Stimulated activated CD4-positive, alpha-beta T cell treated with anti-CD3 and anti-CD28 coated beads, TNF-alpha, amount 100 ng/mL, for 48 hours (primary cell): ENCODE measurements at places on chromosomes 16 and 17.

DNA sequence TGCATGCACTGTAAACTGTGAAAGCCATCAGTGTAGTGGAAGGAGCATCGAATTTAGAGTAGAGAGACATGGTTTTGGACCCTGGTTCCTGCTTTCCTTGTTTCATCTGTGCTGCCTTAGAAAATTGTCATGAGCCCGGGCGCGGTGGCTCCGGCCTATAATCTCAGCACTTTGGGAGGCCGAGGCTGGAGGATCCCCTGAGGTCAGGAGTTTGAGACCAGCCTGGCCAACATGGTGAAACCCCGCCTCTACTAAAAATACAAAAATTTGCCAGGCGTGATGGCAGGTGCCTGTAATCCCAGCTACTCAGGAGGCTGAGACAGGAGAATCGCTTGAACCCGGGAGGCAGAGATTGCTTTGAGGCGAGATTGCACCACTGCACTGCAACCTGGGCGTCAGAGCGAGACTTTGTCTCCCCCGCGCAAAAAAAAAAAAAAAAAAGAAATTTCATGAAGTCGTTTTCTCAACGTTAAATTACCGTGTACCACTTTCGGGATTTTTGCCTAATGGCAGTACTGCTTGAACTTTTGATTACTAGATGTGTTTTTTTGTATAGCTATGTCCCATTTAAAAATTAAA lies 912 bp downstream of the COQ7 start:
- no peak for DNase-seq

GRCh38 chr16:55437625-55438024 lies 41.4 kb upstream of the MMP2 start:
- DNase-seq, result no peak

DNA sequence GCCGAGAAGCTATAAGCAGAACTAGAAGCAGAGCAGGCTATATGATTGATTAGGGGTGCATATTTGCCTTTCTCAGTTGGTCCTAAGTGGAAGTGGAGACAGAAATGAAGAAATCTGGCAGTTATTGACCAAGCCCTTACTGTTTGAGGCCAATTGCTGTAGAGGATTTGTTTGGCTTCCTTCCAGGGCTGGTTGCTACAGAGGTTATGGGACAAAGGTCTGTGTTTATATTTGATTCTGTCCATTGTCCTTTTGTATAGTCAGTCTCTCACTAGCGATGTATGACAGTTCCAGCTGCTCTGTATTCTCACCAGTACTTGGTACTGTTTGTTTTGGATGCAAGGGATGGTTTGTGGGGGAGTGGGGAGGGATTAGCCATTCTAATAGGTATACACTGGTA lies 7.3 kb upstream of the ALOX15 start:
- no peak for DNase-seq

DNA sequence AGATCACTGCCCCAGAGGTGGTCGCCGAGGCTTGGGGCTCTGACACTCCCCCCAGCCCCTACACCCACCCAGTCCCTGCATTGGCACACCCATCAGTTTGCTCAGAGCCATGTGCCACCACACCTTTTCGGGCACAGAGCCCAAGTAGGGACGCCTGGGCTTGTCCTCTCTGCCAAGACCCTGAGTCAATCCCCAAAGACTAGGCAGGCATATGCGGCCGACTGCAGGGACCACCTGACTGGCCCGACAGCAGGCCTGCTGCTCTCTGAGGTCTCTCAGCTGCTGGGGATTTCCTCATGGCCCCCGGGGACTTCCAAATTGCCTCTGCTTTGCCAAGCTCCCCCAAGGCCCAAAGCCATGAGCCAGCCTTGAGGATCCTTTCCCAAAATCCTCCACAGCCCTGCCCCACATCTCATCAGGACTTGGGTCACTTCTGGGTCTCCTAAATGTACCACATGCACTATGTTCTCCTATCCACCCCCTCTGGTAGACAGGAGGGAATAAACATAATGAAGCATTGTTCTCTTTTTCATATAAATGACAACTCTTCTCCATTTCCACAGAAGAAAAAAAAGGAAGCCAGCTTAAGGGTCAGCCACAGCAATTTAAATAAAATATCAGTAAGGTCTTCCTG lies 30.6 kb downstream of the MYO18A start:
- no peak for DNase-seq

DNA sequence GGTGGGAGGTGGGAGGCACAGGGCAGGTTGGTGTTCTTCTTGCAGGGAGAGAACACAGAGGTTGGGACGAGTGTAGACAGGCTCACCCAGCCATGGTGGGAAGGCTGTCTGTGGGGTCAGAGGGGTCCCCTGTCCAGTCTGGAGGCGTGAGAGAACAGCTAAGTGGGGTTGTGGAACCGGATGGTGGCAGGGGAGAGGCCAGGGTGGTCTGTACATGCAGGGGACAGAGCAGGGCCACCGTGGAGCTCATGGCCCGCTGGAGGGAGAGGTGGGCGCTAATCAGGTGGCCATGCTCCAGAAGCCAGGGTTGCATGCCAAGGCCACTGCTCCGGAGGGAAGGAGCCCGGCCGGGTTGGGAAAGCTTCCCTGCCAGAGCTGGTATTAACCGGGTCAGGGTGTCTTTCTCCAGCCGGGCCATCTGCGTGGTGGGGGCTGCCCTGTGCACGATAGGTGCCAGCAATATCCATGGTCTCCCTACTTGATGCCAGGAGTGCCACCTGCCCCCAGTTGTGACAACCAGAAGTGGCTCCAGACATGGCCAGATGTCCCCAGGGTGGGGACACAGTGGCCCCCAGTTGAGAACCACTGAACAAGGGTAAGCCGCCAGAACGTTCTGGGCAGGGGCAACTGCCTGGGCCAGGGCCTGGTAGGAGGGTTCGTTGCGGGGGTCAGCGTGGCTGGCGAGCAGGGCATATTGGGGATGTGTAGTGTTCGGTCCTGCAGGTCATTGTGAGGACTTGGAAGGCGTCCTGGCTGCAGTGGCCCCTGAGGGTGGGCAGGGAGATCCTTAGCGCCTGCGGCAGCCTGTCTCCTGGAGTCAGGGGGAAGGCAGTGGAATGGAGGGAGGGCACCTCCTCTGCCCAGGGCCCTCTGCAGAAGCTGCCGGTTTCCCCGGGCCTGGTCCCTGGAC lies 5.1 kb downstream of the SNN start:
- no peak for DNase-seq

- DNase-seq, result no peak
Measured at GRCh38 chr16:55574811-55575210, 8.3 kb downstream of the CAPNS2 start.

DNA sequence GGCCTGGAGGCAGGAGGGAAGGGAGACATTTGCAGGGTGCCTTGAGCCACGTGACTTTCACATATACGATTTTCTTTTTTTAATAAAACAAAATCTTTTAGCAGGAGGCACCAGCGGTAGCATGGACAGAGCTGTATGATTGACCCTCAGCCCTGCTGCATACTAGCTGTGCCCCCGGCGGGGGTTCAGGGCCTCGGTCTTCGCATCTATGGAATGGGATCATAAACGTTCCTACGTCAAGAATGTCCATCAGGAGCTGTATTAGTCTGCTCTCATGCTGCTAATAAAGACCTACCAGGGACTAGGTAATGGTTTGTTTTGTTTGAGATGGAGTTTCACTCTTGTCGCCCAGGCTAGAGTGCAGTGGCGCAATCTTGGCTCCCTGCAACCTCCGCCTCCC lies 27.2 kb downstream of the SLC38A8 start:
- DNase-seq, result no peak

- no peak for DNase-seq
Measured at GRCh38 chr17:68544111-68544915, 32.1 kb downstream of the PRKAR1A start.

GRCh38 chr17:66543526-66543925 lies 241.1 kb downstream of the PRKCA start:
- no peak for DNase-seq

DNA sequence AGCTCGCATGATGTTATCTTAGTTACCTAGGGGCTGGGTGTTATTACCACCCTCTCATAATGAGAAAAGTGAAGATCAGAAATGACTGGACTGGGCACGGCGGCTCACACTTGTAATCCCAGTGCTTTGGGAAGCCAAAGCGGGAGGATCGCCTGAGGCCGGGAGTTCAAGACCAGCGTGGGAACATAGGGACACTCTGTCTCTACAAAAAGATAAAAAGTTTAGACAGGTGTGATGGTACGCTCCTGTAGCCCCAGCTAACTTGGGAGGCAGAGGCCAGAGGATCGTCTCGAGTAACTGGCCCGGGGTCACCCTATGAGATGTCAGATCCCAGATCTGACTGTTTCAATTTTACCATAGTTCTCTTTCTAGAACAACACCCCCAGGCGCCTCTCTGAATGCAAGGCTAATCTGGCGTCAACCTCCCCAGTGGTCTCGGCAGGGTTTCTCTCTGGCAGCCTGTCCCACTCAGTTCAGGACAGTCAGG lies 1.9 kb upstream of the CCDC102A start:
- no peak for DNase-seq
